BJ (cell line): ENCODE measurements at places on chromosomes 2 and 18.
A peak's percentile ranks its signal among the peaks of the same experiment; 100 is the strongest.

DNA sequence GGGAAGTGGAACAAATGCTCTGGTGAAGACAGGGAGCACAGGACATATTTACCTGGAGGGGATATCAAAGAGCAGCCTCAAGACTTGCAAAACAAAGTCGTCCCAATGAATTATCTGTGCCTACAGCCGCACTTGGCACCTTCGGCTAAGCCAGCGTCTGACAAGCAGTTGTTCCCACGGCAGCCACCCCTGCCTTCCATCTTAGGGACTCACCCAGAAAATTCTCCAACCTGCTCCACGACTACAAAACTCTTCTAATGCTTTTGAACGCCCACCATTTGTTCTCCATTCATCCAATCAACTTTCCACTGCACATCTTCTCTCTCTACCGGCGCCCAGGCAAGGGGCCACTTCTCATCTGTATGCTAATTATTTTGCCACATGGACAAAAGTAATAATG is 7.0 kb downstream of the MYT1L start:
- DNase-seq = no peak

DNA sequence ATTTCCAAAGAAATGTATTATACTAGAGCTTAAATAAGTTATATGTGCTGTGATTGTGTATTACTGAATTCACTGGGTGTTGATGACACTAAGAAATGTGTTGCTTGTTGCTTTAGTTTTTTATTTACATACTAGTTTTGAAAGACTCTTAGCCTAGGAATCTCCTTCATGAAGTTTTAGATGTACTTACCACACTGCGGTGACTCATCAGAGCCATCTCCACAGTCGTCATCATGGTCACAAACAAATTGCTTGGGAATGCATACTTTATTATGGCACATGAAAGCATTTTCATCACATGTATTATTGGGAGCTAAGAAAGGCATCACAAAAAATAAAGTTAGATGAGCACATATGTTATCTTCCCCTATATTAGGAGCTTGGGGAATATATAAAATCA is 1624.2 kb downstream of the LRP1B start:
- peak; percentile 9 for DNase-seq

GRCh38 chr2:43075054-43075593 is 151.3 kb downstream of the ZFP36L2 start:
- peak; percentile 97 for DNase-seq

GRCh38 chr2:169510496-169510895 is 994 bp downstream of the KLHL41 start:
- DNase-seq = no peak

- no peak for DNase-seq
Observed at GRCh38 chr18:31710826-31711225, 26.4 kb upstream of the B4GALT6 start.

DNA sequence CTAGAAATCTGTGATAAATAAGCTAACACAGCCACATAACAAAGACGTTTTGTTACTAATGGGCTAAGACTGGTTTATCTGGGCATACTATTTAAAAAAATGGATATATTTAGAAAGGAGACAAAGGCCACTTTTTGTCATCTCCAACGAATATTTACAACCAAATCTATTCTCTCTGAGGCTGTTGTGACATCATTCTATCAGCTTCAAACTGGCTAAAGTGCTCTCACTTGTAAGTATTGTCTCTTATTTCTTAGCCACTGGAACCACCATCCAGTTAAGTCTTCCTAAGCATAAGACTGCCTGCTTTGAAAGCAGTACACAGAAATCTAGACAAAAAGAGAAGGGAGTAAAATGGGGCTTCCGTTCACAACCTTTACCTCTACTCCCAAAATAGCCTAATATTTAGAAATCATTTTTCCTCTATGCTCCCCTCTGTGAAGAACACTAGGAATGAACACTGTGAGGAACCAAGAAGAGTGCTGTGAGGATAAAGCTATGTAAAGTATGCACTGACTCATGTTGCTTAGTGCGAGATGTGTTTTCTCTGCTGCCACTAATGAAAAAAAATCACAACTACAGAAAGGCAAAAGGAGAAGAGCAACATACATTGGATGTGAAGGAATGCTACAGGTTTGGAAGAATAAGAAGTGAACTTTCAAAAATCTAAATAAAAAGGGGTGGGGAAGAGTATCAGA is 264.1 kb downstream of the EXOC6B start:
- no peak for DNase-seq

DNA sequence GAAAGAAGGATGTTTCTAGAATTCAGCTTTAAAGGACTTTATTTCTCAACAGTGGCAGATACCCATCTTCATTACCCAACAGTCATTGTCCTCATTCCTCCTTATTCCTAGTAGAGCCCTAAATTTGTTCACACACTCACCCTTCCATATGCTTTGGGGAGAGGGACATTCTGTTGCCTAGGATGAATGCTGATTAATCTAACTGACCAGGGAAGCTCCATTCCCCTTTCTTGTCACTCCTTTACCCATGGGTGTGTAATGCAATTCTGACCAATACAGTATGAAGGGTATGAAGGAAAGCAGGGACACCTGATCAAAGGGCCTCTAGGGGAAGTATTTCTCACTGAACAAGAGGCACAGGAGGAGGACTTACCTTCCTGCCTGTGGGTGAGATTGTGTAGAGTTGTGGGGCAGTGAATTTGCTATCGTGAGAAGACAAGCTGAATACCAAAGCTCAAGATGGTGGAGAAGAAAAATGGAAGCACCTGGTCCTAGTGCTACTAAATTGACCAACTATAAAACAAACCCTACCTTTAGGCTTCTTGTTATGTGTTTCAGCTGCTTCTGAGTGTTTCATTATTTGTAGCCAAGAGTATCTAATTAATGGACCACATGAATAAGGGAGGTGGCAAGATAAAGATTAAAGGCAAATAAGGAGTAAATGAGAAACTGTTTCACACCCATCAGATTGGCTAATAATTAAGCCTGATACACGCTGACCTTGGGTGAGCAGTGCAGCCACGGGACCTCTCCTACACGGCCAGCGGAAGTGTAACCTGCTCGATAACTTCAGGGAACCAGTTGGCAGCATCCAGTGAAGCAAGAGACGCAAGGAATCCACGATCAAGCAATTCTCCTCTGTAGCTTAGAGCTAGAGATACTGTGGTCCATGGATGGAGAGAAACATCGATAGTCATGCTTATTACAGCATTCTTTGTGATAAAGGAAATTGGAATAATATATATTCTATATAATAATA is 202.3 kb downstream of the MYCN start:
- DNase-seq = no peak

GRCh38 chr2:7432436-7432835 is 515.2 kb downstream of the RNF144A start:
- DNase-seq = no peak

DNA sequence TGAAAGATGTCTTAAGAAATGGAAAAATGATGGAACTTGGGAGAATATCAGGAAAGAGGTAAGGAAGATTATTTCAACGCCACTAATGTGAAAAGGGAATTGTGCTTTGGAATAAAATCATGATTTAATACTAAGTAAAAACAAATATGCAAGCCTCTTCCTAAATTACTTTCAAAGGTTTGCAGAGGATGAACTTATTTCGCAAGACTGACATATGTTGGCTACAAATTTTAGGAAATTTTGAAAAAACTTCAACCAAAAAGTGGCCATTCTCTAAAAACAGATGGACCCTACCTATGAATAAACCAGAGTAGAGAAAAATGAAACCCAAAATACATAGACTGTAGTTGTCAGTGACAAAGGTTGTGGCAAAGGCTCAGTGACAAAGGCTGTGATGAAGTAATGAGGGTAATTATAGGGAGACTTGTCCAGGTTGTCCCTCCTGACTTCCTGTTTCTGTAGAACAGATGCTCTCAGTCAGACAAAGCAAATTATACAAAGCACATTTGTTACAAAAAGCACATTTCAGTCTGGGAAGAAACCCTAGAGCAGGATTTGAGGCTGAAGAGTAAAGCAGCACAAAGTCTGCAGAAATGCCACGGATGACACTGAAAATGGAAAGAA is 39.5 kb downstream of the SFT2D3 start:
- no peak for DNase-seq

- no peak for DNase-seq
Observed at GRCh38 chr2:178506524-178506923, 26.3 kb downstream of the PLEKHA3 start.

- no peak for DNase-seq
Observed at GRCh38 chr2:61634512-61634911, 96.4 kb upstream of the XPO1 start.

DNA sequence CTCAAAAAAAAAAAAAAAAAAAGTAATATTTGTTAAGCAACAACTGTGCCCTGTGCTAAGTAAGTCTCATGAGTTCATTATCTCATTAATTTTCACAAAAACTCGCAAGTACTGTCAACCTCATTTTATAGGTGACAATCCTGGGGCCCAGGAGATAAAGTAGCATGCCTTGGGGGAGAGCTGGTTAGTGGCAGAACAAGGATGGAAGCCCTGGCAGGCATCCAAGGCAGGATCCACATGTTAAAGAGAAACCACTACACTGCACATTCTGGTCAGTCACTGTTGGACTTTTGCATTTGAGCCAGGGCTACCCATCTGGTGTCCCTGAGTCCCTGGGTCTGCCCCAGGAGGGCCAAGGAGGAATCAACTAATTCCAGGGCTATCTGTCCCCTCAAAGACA is 54.6 kb downstream of the ZFP36L2 start:
- no peak for DNase-seq

- DNase-seq = no peak
Observed at GRCh38 chr2:179954026-179954425, 53.1 kb downstream of the CWC22 start.

DNA sequence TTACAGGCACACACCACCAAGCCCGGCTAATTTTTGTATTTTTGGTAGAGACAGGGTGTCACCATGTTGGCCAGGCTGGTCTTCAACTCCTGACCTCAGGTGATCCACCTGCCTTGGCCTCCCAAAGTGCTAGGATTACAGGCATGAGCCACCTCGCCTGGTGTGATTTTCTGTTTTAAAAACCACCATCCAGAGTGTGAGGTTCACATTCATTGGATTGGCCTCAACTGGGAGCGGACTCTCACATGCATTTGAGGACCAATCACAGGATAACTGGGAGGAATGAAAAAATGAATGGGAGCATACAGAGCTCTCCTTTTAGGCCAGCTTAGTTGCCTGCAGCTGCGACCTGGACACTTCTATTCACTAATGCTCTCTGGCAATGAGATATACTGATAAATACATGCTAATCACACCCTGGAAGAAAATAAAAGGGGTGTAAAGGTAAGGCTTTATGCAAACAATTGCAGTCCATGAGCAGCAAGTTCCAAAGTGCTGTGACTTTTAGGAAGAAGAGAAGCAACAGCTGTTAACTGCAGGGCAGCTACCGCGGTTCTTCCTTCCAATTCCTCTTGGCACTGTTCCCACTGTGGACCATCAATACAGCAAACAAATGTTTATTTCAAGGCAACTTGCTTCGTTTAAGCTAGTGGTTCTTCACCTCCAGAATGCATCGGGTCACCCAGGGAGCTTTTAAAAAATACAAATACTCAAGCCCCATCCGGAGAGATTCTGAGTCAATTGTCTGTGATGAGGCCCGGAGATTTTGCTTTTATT is 49.5 kb upstream of the FZD5 start:
- no peak for DNase-seq

- DNase-seq = no peak
Observed at GRCh38 chr2:189366349-189366748, 74.9 kb upstream of the WDR75 start.

GRCh38 chr2:160752475-160753330 is 259.1 kb upstream of the RBMS1 start:
- DNase-seq = no peak

GRCh38 chr18:23977719-23978483 is 36.7 kb upstream of the TTC39C start:
- DNase-seq = no peak

GRCh38 chr2:96875498-96876268 is 5.8 kb upstream of the SEMA4C start:
- no peak for DNase-seq

GRCh38 chr2:217915706-217916105 is 87.1 kb downstream of the TNS1 start:
- DNase-seq = no peak

DNA sequence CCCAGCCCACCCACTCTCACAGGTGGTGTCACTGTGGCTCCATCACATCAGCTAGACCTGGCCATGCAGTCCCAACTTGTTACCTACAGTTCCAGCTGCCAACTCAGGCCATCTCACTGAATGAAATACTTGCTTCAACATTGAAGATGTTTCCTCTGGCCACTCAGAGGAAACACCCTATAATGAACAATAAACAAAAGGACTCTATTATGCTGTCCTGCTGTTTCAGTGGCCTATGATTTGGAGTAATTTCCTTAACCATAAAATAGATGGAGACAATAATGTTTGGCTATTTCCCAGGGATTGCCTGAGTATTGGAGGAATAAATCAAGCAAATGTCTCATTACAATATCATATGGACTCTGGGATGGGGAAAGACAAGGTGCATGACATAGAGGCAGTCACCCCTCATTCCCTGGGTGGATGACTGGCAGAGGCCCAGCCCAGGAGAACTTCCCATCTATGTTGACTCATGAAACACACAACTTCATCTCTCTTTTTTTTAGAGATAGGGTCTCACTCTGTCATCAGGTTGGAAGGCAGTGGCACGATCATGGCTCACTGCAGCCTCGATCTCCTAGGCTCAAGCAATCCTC is 134.4 kb downstream of the TGIF1 start:
- no peak for DNase-seq

DNA sequence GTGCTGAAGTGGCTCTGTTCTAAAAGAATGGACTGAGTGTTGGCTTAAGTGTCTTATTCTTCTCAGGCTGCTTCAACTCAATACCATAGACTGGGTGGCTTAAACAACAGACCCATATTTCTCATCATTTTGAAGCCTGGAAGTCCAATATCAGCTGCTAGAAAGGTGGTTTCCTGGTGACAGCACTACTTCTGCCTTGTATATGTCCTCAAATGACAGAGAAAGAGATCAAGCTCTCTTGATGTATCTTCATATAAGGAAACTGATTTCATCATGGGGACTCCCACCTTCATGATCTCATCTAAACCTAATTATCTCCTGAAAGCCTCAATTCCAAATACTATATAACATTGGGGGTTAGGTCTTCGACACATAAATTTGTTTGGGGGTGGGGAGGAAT is 449.7 kb upstream of the DSEL start:
- no peak for DNase-seq

GRCh38 chr2:211354481-211354880 is 798.1 kb downstream of the CPS1 start:
- DNase-seq = no peak

DNA sequence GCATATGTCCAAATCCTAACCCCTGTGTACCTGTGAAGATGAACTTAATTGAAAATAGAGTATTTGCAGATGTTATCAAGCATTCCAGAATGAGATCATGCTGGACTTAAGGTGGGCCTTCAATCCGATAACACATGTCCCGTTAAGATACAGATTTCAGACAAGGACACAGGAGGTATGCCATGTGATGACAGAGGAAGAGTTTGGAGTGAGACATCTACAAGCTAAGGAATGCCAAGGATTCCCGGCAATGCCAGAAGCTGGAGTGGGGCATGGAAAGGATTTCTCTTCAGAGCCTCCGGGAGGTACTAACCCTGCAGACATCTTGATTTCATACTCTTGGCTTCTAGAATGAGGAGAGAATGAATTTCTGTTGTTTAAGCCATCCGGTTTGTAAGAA is 231.7 kb downstream of the ALK start:
- no peak for DNase-seq

- no peak for DNase-seq
Observed at GRCh38 chr18:74153377-74153776, 5.1 kb downstream of the TIMM21 start.
